ENCODE measurements at places on chromosomes 4 and X.

GRCh38 chrX:47563801-47564315 lies 2.9 kb downstream of the ARAF start:
- DNase-seq: peak; percentile 55

DNA sequence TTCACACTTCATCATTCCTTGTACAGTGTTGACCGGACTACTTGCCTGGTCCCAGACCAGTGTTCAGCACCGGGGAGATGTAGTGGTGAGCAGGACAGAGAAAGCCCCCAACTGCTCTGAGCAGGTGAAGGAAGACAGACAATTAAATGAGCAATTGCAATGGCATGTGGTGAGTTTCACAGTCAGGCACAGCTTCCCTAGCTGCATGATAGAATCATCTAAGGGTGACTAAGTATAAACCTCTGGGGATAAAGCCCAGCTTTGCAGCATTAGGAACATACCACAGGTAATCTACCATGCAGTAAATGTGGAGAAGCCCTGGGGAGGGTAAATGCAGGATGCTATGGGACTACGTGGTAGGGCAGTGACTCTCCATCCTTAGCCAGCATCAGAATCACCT lies 47.8 kb downstream of the TMA16 start:
- peak; percentile 20 for DNase-seq

DNA sequence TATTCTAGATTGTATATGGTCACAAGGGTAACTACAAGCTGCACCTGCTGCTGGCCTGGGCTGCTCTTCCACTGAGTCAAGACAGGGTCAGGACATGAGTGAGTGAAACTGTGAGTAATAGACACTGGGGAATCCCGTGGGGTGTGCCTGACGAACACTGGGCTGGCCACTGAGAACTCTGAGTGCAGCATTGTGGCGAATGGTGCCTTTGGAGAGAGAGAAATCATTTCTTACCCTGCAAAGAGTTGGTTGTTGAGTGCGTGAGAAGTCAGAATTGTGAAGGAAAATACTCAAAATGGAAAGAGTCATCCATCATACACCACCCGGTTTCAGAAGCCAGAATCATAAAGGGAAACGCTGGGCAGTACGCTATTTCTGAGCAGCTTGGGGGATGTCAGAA lies 43.1 kb upstream of the LSM6 start:
- no peak for DNase-seq

DNA sequence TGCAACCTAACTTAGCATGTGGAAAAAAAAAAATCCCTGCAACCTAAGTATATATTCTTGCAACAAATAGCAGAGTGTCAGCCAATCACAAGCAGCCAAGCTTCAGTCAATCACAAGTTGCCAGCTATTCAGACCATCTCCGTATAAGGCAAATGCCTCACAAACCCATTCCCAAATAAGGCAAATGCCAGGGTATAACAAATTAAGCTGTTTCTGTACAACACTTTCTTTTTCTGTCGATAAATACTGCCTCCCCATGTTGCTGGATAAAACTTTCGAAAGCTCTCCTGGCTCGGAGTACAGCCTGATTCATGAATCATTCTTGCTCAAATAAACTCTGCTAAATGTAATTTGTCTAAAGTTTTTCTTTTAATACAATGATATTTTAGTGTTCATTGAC lies 460.7 kb upstream of the SMIM31 start:
- no peak for DNase-seq

DNA sequence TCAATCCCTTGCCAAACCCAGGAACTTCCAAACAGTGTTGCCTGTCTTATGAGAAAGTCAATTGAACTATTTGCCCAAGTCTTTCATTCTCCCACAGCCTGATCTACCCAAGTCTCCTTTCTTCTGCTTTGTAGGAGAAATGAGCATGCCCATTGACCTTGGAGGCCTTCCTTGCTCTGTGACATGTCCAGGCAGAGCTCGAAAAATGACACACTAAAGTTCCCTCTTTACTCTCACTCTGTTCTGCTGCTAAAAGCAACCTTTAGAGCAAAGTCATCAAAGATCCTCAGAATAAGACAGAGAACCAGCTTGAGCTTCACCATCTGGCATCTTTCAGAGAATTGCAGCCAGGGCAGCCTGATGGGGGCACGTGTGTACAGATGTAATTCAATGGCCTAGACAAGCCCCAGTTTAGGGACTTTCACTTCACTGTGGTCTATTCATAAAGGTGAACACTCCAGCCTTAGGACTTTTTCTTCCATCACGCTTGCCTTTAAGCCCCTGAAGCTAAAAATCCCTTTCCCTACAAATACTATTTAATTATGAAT lies 136.4 kb downstream of the AMELX start:
- DNase-seq: no peak

- DNase-seq: no peak
These were observed 23.2 kb upstream of the FAM90A26 start for GRCh38 chr4:9146967-9147366.

DNA sequence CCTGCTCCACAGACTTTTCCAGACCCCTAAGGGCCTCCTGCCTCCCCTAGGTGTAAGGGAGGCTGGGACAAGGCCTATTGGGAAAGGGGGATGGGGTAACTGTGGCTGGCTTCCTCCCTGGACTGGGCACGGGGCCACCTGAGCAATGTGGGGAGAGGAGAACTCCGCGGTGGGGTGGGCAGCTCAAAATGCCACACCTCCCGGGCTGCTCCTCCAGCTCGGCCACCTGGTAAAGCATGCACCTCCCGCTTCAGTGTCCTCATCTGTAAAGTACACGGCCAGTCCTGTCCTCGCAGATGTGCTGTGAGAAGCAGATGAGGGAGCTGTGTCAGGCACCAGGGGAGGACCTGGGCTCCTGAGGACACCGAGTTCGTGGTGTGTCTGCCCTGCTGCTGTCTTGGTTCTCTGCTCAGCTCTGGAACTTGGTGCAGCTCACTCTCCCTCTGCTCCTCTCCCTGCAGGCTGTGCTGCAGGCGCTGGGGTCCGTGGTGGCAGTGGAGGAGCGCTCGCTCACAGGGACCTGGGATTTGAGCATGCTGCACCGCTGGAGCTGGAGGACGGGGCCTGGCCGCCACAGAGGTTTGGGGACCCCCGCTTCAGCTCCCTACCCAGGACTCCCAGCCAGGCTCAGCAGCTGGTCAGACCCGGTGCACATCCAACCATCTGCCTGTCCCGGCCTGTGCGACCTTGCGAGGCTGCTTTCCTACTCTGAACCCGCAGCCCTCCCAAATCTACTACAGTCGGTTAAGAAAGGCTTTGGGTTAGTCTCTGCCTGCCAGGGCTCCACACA lies 20.8 kb upstream of the MRFAP1 start:
- DNase-seq: no peak

DNA sequence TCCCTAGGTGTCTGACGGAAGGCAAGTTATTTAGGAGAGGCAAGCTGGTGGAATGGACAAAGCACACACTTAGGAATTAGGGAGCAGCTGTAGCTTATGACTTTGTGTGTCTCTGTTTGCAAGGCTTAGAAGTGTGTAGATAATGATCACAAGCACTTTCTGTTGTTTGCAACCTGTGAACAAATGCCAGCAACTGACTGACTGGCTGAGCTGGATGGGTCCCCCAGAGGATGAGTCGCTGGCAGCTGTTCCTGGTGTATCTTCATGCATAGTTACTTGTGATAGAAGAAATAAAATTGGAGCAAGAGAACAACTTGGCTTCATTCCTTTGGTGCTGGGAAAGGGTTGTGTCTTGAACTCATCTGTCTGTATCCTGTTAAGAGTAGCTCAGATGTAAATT lies 64.2 kb upstream of the BEND4 start:
- no peak for DNase-seq

DNA sequence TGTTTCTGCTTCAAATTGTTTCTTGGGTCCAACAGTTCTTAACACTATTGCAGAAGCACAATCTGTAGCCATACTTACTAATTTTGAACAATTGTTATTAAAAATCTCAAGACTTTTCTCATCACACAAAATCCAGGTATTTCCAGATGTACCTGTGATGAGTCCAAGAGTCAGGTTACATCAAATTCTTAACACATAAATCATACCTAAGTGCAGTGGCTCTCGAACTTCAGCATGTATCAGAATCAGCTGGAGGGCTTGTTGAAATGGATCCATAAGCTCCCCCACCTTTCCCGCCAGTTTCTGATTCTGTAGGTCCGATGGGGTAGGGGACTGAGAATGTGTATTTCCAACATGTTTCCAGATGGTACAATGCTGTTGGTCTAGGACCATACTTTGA lies 10.6 kb downstream of the FAM120C start:
- DNase-seq: no peak

- DNase-seq: peak; percentile 27
These were observed 87.5 kb downstream of the PPP3CA start for GRCh38 chr4:101259876-101260275.

- no peak for DNase-seq
These were observed 374.4 kb upstream of the NWD2 start for GRCh38 chr4:36870121-36870520.

DNA sequence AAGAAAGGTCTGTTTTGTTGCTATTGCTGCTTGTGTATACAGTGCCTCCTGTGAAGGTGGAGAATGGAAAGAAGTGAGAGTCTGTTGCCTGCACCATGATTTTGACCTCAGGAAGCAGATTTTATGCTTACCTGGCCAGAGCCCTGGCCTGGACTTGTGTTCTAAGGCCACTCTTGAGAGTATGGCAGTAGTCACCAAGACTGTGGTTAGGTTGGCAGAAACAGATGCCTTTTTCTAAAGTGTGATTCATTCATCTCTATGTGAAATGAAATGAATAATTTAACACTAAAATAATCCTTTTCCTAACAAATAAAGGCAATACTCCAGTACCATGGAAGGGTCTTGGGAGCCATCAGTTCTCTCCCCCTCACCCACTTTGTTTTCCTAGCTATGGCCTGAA lies 161.8 kb downstream of the DCLK2 start:
- no peak for DNase-seq

GRCh38 chr4:1809754-1810502 lies 16.8 kb downstream of the FGFR3 start:
- DNase-seq: peak; percentile 55

DNA sequence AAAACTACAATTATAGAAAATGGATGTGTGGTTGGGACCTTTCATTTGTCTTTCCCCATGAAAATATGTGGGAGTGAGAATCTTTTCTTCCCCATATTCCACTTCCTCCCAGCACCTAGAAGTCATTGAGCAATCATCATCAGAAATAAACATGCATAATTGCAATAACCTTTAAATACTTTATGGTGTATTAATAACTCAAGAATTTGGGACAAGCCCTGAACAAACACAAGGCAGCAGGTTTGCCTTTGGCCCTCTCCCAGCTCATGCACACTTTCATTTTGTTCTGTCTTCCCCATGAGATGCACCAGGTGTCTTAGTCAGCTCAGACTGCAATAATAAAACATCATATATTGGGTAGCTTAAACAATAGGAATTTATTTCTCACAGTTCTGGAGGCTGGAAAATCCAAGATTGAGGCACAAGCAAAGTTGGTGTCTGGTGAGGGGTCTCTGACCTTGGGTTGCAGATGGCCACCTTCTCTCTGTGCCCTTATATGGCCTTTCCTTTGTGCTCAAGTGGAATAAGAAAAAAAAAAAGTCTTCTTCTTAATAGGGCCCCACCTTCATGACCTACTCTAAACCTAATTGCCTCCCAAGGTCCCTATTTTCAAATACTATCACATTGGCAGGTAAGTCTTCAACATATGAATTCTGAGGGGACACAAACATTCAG lies 34.7 kb upstream of the TMEM184C start:
- DNase-seq: peak; percentile 67

DNA sequence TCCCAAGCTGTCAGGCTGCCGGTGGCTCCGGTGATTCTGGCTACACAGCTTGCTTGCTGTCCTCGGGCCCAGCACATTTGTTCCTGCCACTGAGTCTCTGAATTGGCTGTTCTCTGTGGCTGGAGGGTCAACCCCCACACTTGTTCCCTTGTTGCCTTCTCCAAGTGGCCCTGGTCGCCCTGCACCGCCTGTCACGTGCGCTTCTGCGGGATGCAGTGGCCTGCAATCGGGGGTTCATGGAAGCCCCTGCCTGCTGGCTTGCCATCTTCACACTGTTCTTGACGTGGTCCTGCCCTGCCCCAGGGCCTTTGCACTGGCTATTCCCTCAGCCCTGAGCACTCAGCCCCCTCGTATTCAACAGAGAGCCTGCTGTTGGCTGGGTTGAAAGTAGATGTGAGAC lies 8.1 kb downstream of the CLCN4 start:
- DNase-seq: no peak

- DNase-seq: no peak
These were observed 36.0 kb upstream of the COX7B2 start for GRCh38 chr4:46945062-46945461.

DNA sequence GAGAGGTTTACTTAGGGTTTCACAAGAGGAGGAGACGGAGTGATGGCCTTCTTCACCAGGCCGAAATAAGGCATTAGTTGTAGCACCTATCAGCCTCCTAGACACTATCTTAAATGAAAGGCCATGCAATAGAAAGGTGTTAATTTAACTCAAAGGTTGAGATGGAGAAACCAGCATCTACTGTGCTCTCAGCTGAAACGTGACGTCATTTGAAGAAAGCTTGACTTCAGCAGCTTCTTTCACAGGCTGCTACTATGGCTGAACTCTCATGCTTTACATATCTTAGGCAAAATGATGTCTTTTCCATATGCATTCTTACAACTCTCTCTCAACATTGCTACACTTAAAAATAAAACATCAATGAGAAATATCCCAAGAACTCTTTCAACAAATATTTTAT lies 99.6 kb downstream of the GUCY2F start:
- no peak for DNase-seq

- DNase-seq: no peak
These were observed 66.1 kb downstream of the PHKA2 start for GRCh38 chrX:18917831-18918230.

GRCh38 chrX:47247206-47247998 lies 14.6 kb downstream of the USP11 start:
- DNase-seq: no peak

- DNase-seq: no peak
These were observed 2506.6 kb downstream of the ARAP2 start for GRCh38 chr4:33737726-33738125.

GRCh38 chrX:132776486-132777210 lies 181.8 kb downstream of the HS6ST2 start:
- DNase-seq: no peak

- DNase-seq: no peak
These were observed 101.8 kb downstream of the SH3KBP1 start for GRCh38 chrX:19785647-19786046.

GRCh38 chr4:41214825-41215146 lies 444 bp upstream of the APBB2 start:
- no peak for DNase-seq

GRCh38 chrX:45202171-45202570 lies 1.5 kb upstream of the DIPK2B start:
- no peak for DNase-seq

GRCh38 chr4:40000711-40001110 lies 23.0 kb upstream of the PDS5A start:
- DNase-seq: no peak

DNA sequence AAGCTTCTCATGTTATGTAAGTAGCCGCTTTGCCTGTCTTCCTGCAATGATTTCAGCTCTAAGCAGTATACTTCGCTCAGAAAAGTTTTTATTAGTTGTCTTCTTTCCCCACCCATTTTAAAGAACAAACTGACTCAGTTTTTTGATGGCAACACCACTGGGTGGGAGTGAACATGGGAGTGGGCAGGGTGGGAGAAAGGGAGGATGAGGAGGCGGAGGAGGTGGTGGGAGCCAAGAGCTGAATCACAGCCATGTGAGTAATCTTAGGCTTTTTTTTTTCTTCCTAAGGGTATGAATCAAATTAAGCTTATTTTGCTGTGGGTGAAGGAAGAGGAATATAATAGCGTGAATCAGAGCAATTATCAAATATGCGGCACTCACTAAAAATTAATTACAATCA lies 574.3 kb upstream of the DIPK2B start:
- DNase-seq: peak; percentile 85
